ENCODE measurements at places on chromosomes 5 and 9. TPM values are rescaled to one million over a fixed set of nuclear protein-coding genes. Genes with fewer than 3 reads are reported as not detected.

- no peak for DNase-seq
Measured at GRCh38 chr9:133474215-133474614, 4.7 kb downstream of the SLC2A6 start.

SLC36A3 gene
- not detected for total RNA-seq

DNA sequence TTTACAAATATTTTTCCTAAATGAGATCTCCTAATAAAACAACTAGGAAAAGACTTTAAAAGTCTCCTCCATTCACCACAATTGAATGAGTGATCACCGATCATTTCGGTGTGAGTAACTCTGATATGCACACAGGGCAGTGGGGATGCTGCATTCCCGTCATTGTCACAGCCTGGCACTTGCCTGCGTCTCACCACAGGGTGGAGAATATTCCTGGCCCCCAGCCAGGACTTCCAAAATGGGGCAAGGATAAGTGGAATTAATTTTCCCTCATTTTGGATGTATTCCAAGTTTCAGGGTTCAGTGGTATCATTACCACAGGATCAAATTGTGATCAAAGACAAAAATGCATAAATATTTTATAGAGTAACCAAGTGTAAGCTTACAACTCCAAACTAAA is 107.1 kb downstream of the CTNND2 start:
- DNase-seq = no peak

GRCh38 chr9:80842389-80842788 is 847.0 kb downstream of the TLE1 start:
- no peak for DNase-seq

DNA sequence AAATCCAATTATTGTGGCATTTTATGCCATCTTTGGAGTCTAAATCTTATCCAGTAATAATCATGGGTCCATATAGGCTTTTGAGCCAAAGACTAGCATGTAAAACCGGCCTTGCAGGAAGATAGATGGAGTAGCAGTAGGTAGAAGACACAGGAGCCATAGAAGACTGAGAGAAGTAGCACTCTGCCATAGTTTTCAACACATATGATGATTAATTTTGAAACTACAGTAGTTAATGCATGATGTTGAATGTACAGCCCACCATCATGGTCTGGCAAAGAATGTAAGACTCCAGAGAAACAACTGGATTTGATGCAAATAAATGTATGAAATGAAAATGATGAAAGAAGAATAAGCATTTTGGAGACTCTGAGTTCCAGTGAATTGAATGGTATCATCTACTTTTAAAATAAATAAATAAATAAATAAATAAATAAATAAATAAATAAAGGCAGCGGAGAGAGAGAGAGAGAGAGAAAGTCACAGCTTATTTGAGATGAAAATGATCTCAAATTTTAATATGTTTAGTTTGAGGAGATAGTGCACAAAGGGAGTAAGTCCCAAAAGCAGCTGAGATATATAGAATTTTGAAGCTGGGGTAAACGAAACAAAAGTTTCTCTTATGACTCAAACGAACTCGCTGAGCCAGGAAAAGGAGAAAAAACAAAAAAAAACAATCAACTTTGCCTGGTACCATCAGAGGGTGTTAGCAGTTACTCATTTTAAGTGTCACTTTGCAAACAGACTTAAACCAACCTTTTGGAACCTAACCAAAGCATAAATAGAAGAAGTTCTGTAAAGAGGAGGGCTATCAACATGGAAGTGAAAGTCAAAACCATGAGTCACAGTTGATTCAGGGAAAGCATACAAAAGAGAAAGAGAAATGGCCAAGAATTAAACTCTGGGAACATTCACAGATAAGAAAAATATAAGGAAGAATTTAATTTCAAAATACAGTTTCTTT is 388.7 kb downstream of the CETN3 start:
- no peak for DNase-seq

EPB41L4B gene
- total RNA-seq = not detected

GRCh38 chr9:95970317-95970716 is 94.8 kb downstream of the ERCC6L2 start:
- DNase-seq = no peak

DNA sequence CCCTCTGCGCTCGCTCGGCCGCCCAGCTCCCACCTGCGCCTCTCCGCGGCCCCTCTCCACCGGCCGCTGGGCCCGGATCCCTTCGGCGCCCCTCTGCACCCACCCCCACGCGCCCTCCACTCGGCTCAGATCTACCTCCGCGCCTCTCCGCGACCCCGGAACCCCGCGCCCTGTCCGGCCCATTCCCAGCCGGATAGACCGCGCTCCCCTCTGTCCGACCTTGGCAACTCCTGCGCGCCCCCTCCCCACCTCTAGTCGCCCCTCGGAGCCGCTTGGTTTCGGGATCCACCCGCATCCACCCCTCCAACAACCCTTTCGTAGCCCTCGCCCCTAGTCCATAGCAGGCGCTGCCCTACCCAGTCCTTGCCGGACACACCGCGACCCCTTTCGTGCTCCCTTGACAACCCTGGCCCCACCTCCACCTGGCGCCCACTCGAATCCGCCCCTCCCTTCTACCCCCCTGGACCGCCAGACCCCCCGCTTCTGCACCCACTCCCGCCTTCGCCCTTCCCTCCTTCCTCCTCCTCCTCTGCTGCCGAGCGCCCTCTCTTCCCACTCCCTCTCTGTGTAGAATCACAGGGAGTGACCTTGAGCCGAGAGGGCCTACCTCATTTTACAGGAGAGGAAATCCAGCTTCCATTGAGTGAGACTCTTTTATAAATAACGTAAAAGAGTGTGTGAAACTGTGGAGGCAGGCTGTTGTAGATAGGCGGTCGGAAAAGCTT is 525 bp upstream of the AK3 start:
- peak; percentile 16 for DNase-seq

- no peak for DNase-seq
Measured at GRCh38 chr5:89452081-89452480, 569.1 kb upstream of the MEF2C start.

GRCh38 chr9:110142253-110142652 is 65.7 kb downstream of the C9orf152 start:
- no peak for DNase-seq

- no peak for DNase-seq
Measured at GRCh38 chr9:33952066-33952465, 96.6 kb downstream of the UBAP2 start.

DNA sequence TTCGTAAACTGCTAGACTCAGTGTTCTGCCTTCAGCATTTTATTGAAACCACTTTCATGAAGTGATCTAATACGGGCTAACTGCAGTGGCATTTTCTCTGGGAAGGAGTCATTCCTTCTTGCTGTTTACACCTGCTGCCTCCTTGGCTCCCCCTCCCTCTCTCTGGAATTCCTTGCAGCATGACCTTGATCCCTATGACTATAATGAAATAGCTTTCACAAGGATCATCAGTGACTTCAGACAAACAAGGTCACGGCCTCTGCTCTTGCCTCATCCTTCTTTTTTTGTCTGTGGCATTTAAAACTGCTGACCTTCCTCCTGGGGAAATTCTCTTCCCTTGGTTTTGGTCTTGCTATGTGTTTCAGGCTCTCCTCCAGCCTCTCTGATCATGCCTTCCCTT is 90.2 kb downstream of the ZNF462 start:
- no peak for DNase-seq

GRCh38 chr5:152488869-152489268 is 83.8 kb upstream of the NMUR2 start:
- no peak for DNase-seq

PIP5K1B gene
- 0.47 TPM for total RNA-seq

DNA sequence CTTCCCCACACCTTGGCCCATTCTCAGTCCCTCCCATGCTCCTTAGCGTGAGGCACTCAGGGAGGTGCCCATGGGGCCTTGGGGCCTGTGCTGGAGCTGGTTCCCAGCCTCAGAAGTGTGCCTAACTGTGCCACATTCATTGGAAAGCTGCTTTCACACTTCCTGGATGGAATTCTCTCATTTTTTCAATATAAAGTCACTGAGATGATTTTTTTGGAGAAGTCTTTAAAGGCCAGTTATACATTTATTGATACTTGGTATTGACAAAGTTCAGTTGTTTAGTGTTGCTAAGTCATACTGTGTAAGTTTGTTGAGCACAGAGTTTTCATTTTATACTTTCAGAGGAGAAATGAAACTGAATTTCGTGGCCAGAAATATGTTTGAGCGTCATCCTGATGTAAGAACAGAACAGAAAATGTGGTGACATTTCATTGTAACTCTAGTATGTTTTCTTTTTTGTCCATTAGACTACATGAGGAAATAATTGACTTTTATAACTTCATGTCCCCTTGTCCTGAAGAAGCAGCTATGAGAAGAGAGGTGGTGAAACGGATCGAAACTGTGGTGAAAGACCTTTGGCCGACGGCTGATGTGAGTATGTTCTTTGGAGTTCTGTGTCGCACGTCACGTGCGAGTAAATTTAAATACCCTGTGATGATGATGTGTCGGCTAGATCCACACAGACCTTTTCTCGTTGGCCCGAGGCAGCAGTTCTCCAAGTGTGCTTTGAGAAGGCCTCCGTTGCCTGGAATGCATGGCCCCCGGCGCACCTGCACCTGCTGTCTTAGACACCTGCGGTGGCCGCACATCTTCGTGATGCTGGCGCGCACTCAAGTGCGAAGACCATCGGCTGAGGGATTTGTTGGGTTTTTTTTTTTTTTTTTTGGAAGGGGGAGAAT is 24.1 kb downstream of the TENT4A start:
- DNase-seq = peak; percentile 32

NOXA1 gene
- 3.8 TPM for total RNA-seq

STPG3 gene
- total RNA-seq = not detected
